Endodermal cell (in vitro differentiated cells): ENCODE measurements at places on chromosomes 5 and 9. TPM values are rescaled to one million over a fixed set of nuclear protein-coding genes. Genes with fewer than 3 reads are reported as not detected.

DNA sequence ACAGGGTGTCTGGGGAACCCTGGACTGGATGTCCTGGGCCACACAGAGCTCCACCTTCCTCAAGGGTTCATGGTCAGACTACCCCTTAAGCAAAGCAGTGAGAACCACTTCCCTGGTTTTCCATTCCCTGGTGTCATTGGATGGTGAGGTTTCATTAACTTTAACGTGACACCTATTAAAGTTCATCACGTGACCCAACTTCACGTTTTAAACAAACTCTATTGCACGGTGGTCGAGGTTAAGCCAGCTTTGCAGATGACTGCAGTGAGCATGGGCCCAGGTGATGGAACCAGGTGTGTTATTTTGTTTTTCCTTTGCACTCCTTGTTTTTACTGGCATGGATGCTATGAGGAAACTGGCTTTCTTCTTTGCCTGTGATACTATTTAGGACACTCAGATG lies 385.7 kb upstream of the IRX1 start:
- DNase-seq = no peak

DNA sequence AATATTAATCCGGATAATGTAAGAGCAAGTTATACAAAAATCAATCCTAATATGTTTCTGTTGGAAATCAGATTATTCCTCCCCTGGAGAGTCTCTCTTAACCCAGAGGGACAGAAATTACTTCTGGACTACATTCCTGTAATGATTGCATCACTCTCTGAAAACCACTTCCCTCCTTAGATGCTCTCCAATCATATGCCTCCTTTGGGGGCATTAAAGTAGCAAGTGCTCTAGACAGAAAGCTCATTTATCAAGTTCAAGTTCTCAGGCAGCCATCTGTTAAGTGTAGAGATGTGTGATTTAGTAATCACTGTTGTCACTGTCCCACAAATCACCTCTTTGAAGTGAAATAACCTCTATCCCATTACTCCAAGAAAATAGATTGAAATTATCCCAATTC lies 247.1 kb downstream of the SLCO4C1 start:
- DNase-seq = no peak

The NEURL1B gene
- 6.3 to 10.0 TPM (median 6.9 TPM) in 3 replicates for total RNA-seq

- no peak for DNase-seq
Observed at GRCh38 chr5:109659901-109660300, 29.8 kb upstream of the MAN2A1 start.

DNA sequence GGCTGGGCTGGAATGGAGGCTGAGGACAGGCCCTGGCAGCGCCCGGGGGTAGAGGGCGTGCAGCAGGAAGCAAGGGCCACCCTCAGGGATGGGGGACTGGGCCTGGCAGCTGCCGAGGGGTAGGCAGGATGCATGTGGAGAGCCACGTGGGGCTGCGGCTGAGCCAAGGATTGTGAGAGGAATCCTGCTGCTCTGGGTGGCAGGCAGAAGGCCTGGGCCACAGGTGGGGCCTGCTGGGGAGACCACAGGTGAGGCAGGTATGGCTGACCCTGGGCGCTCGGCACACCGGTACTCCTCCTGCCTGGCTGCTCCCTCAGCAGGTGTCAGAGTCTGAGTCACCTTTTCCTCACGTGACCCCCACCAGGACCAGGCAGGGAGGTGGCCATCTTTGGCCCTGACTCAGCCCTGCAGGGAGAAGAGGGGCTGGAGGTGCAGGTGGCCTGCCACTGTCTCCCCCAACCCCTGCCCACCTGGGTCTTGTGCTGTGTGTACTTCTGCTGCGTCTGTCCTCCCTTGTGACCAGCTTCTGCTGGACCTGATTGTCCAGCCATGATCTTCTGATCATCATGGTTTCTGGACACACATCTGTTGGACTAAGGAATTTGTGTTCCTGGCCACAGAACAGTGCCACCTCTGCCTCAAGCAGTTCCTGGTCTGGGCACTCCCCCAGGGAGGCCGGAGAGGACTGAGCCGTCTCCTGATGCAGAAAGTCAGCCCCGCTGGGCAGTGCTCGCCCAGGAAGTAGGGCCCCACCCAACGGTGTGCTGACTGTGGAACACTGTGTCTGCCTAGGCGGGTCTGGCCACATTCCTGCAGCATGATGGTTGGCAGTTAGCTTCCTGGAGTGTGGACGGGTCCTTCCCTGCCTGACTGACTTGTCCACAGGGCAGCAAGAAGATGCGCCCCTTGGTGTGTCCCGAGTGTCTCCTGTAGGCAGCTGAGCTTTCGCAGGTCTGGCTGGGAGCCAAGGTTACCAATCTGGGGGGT lies 6.4 kb downstream of the ARRDC1 start:
- peak; percentile 71 for DNase-seq

DNA sequence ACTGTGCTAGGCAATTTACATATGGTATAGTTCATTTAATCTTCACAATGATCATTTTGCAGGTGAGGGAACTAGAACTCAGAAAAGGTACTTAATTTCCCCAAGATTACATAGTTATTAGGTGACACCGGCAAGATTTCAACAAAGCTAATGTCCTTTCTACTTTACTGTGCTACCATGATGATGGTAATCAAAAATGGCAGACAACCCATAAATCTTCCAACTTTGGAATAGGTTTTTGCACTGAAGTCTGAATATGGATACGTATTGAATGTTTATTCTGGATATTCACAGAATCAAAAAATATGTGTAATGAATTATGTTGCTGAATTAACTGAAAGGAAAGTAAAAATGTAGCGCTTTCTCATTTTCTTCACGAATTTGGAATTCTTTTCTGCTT lies 13.8 kb downstream of the PDCD1LG2 start:
- no peak for DNase-seq

- DNase-seq = no peak
Observed at GRCh38 chr9:127449332-127449966, 1.8 kb downstream of the RPL12 start.

The ADRA1B gene
- 0.43 and 0.68 TPM in 2 replicates for total RNA-seq

- DNase-seq = no peak
Observed at GRCh38 chr5:168031614-168032013, 259.8 kb upstream of the WWC1 start.

The DENND4C gene
- total RNA-seq = 21.0 and 27.2 TPM in 2 replicates

DNA sequence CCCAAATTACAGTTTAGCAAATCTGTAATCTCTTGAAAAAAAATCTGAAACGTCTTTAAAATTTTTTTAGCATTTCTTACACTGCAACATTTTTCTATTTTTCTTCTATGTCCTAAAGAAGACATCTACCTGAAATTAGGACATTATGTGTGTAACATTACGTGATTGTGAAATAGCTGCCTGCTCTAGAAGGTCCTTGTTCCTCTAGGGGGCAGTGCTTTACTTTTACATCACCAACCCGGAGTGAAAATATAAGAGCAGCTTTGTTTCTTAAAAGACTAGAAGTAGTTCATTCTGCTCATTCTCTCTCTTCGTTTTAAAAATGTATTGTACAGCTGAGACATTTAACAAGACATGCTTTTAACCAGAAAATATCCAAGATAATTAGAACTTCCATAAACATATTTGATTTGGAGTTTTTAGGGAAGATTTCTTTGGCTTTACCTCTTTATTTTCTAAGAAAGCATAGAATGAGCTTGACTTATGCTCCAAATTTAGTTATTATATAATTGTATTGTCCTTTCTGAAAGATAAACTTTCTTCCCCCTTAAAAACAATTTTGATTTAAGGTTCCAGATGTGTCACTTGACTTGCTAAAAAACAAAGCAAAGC lies 48.1 kb upstream of the RIOK2 start:
- DNase-seq = peak; percentile 65

The REEP5 gene
- total RNA-seq = 42.1 and 50.8 TPM in 2 replicates

The C6 gene
- 0.38 TPM in 2 of 3 replicates, not detected in the other for total RNA-seq

GRCh38 chr5:17748201-17748600 lies 113.9 kb downstream of the TAF11L14 start:
- no peak for DNase-seq

DNA sequence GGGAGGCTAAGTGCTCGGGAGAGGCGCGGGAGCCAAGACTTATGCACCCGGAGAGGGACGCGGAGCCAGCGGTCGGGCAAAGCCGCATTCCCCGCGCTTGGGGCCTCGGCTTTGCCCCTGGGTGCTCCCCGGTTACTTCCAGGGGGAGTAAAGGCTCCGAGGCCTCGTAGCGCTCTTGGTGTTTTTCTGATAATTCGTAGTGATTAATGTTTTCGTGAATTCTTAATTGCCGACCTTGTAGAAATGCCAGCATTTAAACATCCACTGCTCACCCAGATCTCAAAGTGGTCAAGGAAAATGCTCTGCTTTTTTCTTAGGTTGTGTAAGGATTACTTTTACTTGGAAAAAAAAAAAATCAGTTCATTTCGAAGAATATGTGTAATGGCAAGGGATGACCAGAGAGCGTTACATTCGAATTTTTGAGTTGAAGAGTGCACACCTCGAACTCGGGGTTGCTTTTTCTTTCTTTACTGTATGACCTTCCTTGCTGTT lies 654 bp upstream of the TUT7 start:
- no peak for DNase-seq

- DNase-seq = no peak
Observed at GRCh38 chr5:31531543-31531887, 378 bp downstream of the DROSHA start.

The PNPLA7 gene
- 2.0 to 2.3 TPM (median 2.2 TPM) in 3 replicates for total RNA-seq

DNA sequence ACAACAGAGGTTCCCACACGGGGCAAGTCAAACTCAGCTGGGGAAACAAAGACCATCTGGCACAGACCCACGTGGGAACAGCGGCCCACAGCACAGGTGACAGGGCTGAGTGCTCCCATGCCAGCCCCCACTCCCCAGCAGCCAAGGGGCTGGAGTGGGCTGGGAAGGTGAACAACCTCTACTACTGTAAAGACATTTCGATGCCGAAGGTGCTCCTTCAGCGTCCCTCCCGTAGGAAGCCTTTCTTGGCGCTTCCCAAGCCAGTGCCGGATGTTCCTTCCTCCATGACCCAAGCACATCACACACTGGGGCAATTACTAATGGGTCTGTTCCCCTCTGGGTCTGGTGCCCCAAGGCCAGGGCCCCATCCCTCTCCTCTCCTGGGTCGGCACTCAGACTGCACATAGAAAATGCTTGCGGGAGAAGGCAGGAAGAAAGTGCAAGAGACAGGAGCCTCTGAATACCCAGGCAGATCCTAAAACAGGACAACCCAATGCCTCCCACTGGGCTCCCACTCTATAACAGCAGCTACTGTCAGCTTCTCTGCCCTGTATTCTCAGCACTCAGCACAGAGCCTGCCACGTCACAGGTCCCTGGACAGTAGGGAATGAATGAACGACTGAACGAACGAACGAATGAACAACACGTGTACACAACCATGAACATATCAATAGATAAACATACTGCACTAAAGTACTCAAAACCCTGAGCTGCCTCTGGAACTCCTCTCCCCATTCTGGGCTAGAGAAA lies 77.0 kb upstream of the LRRTM2 start:
- DNase-seq = no peak

GRCh38 chr9:116232424-116233159 lies 79.0 kb downstream of the PAPPA start:
- DNase-seq = no peak

GRCh38 chr5:78543916-78544315 lies 104.7 kb downstream of the LHFPL2 start:
- DNase-seq = no peak

- no peak for DNase-seq
Observed at GRCh38 chr5:14161825-14162556, 18.8 kb downstream of the TRIO start.

The LMBRD2 gene
- total RNA-seq = 7.4 to 11.8 TPM (median 8.0 TPM) in 3 replicates

GRCh38 chr9:129406278-129407225 lies 214.3 kb downstream of the C9orf50 start:
- no peak for DNase-seq

DNA sequence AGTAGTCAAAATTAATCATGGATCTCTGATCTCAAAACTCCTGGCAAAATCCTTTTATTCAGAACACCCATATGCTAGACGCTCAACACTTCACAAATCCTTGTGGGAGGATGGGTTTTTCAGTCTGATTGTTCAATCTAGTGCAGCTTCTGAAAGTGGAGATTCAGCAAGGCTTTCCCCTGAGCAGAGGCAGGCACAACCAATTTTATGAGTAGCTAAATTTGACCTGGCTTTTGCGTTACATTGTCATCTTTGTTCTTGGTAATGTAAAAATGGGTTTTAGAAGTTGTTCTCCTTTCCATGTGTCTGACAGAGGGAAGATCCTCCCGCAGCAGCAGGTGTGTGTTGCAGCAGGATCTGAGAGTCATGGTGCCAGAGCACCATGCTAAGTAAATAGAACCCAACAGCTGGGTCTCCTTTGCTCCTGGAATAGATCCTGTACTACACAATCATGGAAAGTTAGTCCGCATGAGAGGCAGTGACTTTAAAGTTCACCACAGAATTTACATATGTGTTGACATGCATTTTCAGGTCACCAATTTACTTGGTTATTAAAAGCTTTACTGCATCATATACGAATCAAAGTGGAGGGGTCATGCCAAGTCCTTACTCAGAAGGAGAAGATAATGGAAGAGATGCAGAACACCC lies 70.1 kb upstream of the MEF2C start:
- no peak for DNase-seq

DNA sequence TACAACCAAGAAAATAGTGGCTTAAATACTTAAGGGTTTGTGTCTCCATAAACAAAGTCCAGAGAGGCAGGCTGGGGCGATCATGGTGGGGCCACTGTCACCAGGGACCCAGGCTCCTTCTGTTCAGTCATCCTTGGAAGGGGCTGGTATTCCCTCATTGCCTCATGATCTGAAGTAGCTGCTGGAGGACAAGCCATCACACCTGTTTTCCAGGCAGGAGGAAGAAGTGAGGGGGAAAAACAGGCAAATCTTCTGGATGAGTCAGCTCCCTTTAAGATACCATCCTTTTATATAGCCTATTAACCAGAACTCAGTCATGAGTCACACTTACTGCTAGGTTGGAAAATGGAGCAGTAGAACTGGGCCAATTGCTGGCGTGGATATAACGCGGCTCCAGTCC lies 92.3 kb downstream of the DAP start:
- no peak for DNase-seq

GRCh38 chr9:132595319-132595718 lies 12.9 kb downstream of the BARHL1 start:
- no peak for DNase-seq

The OR1J2 gene
- total RNA-seq = not detected in 3 replicates

DNA sequence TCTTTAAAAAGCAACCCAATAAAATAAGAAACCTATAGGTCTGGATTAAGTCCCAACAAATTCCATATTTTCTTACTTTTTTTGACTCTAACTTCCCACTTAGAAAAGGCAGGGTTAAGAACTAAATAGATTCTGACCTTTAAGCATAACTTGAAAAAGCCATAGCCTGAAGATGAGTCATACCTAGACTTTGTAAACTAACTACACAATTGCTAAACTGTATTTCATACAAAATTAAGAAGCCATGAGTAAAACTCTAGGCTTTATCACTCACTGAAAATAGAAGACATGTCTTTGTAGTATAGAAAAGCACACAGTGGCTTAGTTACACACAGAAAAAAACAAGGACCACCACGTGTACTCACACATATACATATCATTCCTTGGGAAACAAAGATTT lies 51.5 kb downstream of the MLLT3 start:
- DNase-seq = no peak

DNA sequence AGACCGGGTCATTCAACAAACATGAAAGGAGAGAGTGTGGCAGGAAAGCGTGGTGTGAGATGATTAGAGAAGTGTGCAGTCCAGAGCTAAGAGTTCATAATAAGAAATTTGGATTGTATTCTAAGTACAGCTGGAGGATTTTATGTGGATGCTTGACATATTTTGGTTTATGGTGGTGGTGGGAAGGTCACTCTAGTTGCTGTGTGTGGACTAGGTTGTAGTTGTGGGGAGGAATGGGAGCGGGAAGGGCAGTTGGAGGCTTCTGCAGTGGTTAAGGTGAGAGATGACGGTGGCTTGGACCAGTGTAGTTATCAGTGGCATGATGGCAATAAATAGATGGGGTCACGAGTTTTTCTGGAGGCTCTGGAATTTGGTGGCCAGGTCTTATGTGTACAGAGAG lies 45.7 kb upstream of the GPR151 start:
- no peak for DNase-seq

The KIF4B gene
- 0.15 to 0.21 TPM (median 0.18 TPM) in 3 replicates for total RNA-seq

- DNase-seq = no peak
Observed at GRCh38 chr5:52378237-52378636, 409.5 kb upstream of the ITGA1 start.
